ENCODE measurements at places on chromosomes 2 and 18. TPM values are rescaled to one million over a fixed set of nuclear protein-coding genes. Genes with fewer than 3 reads are reported as not detected.

The ZNF236 gene
- 13.6 TPM for total RNA-seq

The ECEL1 gene
- total RNA-seq, result not detected

The ACMSD gene
- total RNA-seq, result not detected

The TMEFF2 gene
- 0.12 TPM for total RNA-seq

The SLC9A4 gene
- 0.07 TPM for total RNA-seq

The ACP1 gene
- total RNA-seq, result 76.2 TPM

The GPR35 gene
- total RNA-seq, result 0.33 TPM

The SCYGR7 gene
- total RNA-seq, result not detected

The ASXL2 gene
- total RNA-seq, result 30.6 TPM

The ABCB11 gene
- 0.44 TPM for total RNA-seq

The MTCL1 gene
- total RNA-seq, result 36.7 TPM

DNA sequence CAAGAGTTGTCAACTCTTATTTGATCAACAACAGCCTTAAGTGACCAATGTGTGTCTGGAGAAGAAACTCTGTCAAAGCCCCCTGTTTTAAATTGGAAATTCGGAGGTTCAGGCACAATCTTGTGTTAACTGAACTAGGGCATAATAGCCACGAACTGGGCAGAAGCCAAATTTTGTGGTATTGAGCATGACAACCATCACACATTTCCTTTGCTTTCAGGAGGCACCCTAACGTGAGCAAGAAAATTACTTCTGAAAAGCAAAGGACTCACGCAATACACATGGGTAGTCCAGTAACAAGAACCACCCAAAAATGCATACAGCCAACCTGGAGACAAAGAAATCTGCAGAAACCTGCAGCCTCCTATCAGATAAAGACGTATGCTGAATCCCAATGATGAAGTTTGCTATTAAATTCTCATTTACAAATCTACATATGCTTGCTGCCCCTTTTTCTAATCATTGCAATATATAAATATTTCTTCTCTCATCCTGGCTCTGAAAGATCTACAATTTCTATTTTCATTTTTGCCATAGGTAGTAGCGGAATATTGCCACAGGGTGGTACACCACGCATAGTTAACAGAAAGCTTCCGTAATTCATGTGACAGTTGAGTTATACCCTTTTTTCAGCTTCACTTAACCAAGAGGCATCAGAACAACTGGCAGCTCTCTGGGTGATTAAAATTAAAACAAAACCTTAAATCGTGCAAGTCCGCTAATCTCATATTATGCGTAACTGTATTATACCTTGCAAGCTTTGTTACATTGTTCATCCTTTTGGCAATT lies 495.8 kb downstream of the NRXN1 start:
- DNase-seq, result no peak

GRCh38 chr18:76493213-76494161 lies 1.6 kb downstream of the ZNF516 start:
- DNase-seq, result peak; percentile 51

GRCh38 chr2:176097820-176098365 lies 1.7 kb upstream of the HOXD12 start:
- DNase-seq, result no peak

DNA sequence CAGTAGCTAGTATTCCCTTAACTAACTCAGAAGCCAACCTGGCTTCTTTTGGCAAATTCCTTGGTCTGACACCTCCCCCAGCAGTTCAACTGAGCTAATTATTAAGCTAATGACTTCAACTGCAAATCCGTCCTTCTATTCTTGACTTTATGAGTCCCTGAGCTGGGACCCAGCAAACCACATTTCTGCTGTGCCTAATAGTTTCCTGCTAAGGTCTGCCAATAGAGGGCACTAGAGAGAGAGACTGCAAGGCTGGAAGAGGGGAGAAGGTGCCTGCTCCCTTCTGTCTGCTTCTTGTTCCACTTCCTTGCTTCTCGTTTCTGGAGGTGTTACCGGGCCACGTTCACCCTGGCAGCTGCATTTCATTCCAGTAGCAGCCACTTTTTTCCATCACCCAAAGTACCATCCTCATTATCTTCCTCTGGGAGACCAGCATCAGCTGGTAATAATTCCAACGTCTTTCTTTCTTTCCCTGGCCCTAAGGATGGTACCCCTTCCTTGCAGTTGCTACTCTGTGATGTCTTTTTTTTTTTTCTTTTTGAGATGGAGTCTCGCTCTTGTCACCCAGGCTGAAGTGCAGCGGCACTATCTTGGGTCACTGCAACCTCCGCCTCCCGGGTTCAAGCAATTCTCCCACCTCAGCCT lies 352.0 kb downstream of the TNS1 start:
- DNase-seq, result peak; percentile 51

GRCh38 chr2:68833162-68833561 lies 38.0 kb downstream of the BMP10 start:
- DNase-seq, result no peak

GRCh38 chr2:165281387-165281786 lies 42.2 kb downstream of the SCN2A start:
- no peak for DNase-seq

DNA sequence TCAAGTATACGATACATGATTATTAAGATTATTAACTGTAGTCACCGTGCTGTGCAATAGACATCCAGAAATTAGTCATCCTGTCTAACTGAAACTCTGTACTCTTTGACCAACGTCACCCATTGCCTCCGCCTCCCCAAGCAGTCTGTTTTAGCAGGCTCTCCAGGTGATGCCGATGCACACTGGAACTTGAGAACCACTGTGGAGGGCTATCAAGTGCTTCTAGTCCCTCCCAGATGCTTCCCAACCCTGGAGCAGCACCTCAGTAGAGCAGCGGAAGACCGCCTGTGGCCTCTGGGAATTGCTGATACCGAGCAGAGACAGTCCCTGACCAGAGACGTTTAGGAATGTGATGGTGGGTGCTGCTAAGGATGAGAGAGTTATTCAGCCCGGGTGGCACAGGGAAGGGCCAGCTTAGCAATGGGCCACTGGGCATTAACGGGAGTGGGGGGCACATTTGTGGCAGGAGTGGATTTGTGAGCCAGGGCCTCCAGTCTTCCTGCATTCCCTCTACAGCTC lies 50.7 kb downstream of the LIPG start:
- no peak for DNase-seq

DNA sequence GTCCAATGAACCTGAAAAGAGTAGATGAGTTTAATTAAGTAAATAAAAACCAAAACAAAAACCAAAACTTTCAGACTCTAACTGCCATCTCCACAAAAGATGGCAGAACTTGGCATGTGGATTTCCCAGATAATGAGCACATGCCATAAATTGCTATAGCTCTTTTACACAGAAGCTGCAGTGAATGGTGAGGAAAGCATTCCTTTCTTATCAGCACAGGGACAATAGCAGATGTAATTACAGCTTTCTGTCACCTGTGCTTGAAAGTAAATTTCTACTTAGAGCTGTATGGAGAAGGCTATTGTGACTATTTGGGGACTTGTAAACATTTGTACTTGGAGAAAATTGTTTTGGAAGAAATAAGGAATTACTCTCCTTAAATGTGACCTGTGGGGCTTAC lies 378.4 kb downstream of the RPRM start:
- no peak for DNase-seq

DNA sequence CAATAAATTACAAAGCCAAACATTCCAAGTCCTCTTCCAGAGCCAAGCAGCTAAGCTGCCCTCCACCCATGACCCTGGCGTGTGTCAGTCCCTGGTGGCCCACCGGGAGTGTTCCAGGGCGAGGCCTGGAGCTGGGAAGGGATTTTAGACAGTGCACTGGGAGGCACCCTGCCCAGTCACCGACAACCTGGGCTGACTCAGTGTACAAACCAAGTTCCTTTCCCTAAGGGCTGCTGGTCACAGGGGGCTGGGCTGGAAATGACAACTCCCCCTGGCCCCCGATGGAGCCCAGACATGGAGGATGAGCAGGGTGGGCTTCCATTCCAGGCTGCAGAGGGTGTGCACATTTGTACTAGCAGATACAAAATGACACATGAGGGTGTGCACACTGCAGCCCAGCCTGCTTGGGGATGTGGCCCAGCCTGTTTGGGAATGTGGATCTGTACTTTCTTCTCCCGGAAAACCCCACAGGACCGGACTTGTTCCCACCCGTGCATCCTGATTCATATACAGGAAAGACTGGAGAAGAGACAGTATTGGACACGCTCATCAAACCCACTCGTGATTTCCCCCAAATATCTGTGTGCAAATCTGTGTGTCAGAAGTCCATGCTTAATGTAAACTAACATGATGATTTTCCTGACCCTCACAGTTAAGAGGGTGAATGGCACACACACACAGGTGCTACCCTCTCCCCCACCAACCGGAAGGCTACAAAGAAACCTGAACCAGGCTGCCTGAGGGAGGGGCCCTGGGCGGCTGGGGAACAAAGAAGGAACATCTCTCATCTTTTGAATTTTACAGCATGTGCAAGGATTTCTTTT lies 58.9 kb downstream of the NDUFA10 start:
- DNase-seq, result no peak

- DNase-seq, result peak; percentile 14
These were observed 1014.3 kb upstream of the CDH2 start for GRCh38 chr18:29191263-29191662.

- no peak for DNase-seq
These were observed 75.4 kb downstream of the CERKL start for GRCh38 chr2:181581534-181581933.

- DNase-seq, result no peak
These were observed 110.8 kb downstream of the BCL11A start for GRCh38 chr2:60442608-60443007.

DNA sequence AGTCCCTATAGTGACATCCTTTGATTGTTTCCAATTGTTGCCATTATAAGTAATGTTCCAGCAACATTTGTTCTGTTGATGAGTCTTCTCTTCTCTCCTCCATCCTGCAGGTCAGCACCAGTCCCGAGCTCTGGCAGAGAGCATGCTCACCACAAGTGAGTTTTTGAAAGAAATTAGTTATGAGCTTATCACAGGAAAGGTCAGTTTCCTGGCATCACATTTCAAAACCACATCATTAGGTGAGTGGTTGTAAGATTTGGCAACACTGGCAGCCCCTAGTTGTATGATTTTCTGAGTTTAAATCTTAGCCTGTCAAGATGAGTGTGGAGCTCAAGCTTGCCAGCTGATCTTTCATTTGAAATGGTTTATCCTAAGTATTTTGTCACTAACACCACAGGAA lies 149.6 kb downstream of the ESCO1 start:
- peak; percentile 65 for DNase-seq

DNA sequence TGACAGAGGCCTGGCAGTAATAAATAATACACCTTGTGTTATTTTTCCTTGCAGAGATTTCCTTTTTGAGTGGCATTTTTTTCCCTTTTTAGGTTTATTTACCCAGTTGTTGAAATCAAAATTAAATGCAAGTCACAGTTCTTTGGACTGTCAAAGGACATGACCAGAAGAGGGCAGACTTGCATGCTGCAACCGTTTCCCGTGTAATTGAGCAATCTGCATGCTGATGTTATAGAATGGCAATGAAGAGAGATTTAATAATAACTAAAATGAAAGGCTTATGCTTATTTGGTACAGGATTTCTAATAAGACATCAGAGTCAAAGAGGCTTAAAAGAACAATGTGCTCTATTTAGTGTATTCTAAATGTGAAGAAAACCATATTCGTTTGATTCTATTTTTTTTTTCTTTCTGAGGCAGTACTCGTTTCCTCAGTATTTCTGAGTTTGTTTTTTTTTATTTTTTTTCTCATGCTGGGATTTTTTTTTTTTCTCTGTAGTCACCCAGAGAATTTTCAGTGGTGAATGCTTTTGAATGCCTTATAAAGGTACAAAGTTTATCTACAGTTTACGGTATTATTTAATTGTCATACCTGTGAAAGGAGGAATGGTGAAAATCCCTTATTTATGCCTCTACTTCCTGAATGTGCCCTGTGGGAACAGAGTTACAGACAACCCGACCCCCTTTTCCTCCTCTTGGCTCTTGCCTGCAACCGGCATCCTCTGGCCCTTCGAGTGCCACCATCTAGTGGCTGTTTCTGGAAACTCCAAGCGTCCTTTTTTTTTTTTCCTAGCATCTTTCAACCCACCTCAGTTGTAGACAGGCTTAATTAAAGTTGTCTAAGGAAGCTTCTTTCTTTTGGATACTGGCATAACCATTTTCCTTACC lies 368.5 kb downstream of the LRRTM1 start:
- peak; percentile 12 for DNase-seq

- no peak for DNase-seq
These were observed 410.8 kb upstream of the REG3G start for GRCh38 chr2:78614726-78615125.

DNA sequence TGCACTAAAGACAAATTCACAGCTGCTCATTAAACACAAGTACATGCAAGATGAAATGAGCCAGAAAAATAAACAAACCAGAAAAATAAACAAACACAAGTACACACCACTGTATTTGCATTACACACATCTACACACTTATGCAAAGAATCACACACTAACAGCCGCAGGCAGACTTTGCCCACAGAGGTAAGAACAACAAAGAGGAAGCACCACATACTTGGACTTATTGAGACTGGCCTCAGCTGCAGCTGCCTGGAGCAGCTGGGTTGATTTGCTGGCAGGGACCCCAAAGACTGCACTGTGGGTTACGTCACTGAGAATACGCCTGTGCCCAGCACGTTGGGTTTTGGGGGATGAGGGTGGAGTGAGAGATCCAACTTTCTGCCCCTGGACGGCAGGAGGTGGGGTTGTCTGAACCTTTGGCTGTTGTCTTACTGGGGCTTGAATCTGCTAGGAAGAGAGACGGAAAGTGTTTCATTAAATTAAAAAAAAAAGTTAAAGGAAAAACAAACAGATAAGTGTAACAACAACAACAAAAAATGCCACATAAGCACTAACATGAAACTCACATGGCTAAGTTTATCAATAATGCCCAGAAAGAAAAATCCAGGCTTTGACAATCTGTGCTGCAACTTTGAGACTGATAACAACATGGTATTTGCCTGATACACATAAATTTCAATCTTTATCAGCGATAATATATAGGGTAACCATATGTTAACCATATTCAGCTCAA lies 71.9 kb upstream of the NFU1 start:
- no peak for DNase-seq

- no peak for DNase-seq
These were observed 31.1 kb upstream of the ACTR3 start for GRCh38 chr2:113858764-113859163.

- no peak for DNase-seq
These were observed 2.2 kb upstream of the GPR148 start for GRCh38 chr2:130726614-130727180.

DNA sequence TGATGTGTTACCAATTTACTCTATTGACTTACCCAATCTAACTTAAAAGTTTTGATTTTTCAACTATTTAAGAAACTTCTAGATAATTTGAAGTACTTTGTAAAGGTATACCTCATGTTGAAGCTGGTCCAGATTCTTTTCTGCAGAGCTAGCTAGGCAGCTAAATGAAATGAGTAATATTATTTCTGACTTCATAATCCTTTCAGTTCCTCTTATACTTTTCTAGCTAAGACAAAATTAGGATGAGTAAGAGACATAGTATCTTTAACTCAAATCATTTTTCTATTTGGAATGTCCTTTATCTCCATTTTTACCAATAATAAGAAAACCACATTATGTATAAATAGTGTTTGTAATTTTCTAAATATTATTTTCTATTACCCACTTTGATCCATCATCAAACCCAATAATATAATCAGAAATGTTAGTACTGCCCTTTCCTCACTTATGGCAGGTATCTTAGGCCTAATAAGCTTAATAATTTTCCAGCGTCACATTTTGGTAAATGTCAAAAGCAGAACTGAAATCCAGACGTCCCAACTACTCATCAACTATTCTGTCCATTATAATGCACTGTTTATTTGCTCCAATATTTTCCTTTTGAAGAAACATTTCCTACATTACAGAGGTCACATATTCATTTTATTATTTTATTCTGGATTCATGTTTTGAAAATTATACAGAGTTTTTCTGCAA lies 456.6 kb downstream of the THSD7B start:
- no peak for DNase-seq

- peak; percentile 16 for DNase-seq
These were observed 1.3 kb upstream of the PDK1 start for GRCh38 chr2:172554352-172555271.
